ENCODE measurements at places on chromosomes 2 and 18. TPM values are rescaled to one million over a fixed set of nuclear protein-coding genes. Genes with fewer than 3 reads are reported as not detected.

ZBTB7C gene
- total RNA-seq = 0.17 TPM

FAM237A gene
- total RNA-seq = not detected

PROM2 gene
- total RNA-seq = not detected

SERPINB8 gene
- 13.2 TPM for total RNA-seq

EML6 gene
- total RNA-seq = 1.5 TPM

PECR gene
- 13.9 TPM for total RNA-seq

CRYGC gene
- not detected for total RNA-seq

NGEF gene
- 20.3 TPM for total RNA-seq

UGT1A3 gene
- total RNA-seq = not detected

PER2 gene
- 7.3 TPM for total RNA-seq

ZAP70 gene
- total RNA-seq = 0.27 TPM

MBP gene
- 19.6 TPM for total RNA-seq

TFPI gene
- total RNA-seq = 56.5 TPM
